ENCODE measurements at places on chromosomes 7 and 10. TPM values are rescaled to one million over a fixed set of nuclear protein-coding genes. Genes with fewer than 3 reads are reported as not detected.

The WASHC2C gene
- 31.3 TPM for total RNA-seq

The CCDC7 gene
- total RNA-seq, result 12.0 TPM

The CNPY4 gene
- total RNA-seq, result 27.3 TPM

The UCMA gene
- not detected for total RNA-seq

The TEX36 gene
- not detected for total RNA-seq

- no peak overlapping the region for H3K4me3 ChIP-seq
- H3K36me3 ChIP-seq, result no peaks in the 10 kb centered on the region
- no peaks in the 10 kb centered on the region for H3K27me3 ChIP-seq
- no peak for DNase-seq
- no peaks in the 10 kb centered on the region for H3K4me1 ChIP-seq
These were observed 1214.4 kb upstream of the C7orf33 start for GRCh38 chr7:147376192-147376591.

DNA sequence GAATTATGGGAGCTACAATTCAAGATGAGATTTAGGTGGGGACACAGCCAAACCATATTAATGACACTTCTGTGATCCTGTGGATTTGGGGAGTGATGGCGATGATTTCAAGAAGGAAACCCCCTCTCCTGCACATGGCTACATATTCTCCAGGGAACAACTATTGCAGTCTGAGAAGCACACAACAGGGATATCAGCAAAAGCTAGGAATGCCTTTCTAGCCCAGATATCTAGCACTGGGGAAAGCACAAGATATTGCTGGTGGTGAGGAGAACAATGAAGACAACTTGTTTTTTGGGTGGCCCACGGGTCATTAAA is 24.3 kb downstream of the EPDR1 start:
- H3K4me1 ChIP-seq, result no peaks in the 10 kb centered on the region
- peaks cover 2% of the 10 kb centered on the region for H3K27me3 ChIP-seq
- no peak for DNase-seq
- H3K27ac ChIP-seq, result no peak overlapping the region
- no peak overlapping the region for H3K4me3 ChIP-seq

GRCh38 chr7:91657483-91658071 is 222.9 kb downstream of the MTERF1 start:
- no peaks in the 10 kb centered on the region for H3K27me3 ChIP-seq
- no peak for DNase-seq
- H3K4me1 ChIP-seq, result no peaks in the 10 kb centered on the region
- H3K4me3 ChIP-seq, result no peak overlapping the region
- no peaks in the 10 kb centered on the region for H3K36me3 ChIP-seq

DNA sequence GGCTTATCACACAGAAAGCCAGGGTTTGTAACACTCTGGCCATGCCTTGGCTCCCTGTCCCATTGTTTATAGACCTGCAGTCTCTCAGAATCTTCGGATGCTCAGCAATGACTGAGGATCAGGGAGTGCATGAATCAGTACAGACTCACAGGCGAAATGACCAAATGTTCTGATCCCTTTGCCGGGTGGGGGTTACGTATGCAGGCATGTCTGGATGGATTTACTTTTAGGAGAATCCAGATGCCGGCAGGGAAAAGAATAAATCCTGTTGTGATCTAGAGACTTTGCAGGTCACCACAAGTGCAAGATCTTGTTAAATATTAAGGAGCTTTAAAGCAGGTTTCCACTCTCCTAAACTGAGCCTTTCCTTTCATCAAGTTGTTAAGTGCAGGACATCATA is 149.5 kb downstream of the SFMBT2 start:
- H3K4me1 ChIP-seq, result peaks cover 41% of the 10 kb centered on the region
- H3K4me3 ChIP-seq, result no peak overlapping the region
- no peaks in the 10 kb centered on the region for H3K27me3 ChIP-seq

GRCh38 chr10:98790817-98791216 is 344.1 kb upstream of the HPS1 start:
- no peaks in the 10 kb centered on the region for H3K4me1 ChIP-seq
- DNase-seq, result no peak
- H3K36me3 ChIP-seq, result no peaks in the 10 kb centered on the region
- H3K27me3 ChIP-seq, result no peaks in the 10 kb centered on the region
- no peak overlapping the region for H3K4me3 ChIP-seq

- no peaks in the 10 kb centered on the region for H3K4me1 ChIP-seq
- H3K4me3 ChIP-seq, result no peak overlapping the region
- H3K36me3 ChIP-seq, result no peaks in the 10 kb centered on the region
- H3K27ac ChIP-seq, result no peak overlapping the region
These were observed 684.0 kb upstream of the FOXK1 start for GRCh38 chr7:3998060-3998459.

- H3K4me1 ChIP-seq, result peaks cover 4% of the 10 kb centered on the region
- DNase-seq, result no peak
- no peaks in the 10 kb centered on the region for H3K27me3 ChIP-seq
- H3K36me3 ChIP-seq, result peaks cover 3% of the 10 kb centered on the region
These were observed 220.5 kb downstream of the MLLT10 start for GRCh38 chr10:21754410-21755011.

- H3K4me1 ChIP-seq, result peaks cover 58% of the 10 kb centered on the region
- H3K36me3 ChIP-seq, result peaks cover 14% of the 10 kb centered on the region
- H3K27me3 ChIP-seq, result no peaks in the 10 kb centered on the region
These were observed 19.1 kb downstream of the CEP41 start for GRCh38 chr7:130421684-130422083.

- H3K4me3 ChIP-seq, result no peak overlapping the region
- no peak for DNase-seq
- H3K27me3 ChIP-seq, result no peaks in the 10 kb centered on the region
These were observed 752.6 kb upstream of the PHF14 start for GRCh38 chr7:10221084-10221483.

GRCh38 chr10:49568235-49568634 is 29.3 kb upstream of the ERCC6 start:
- H3K27ac ChIP-seq, result no peak overlapping the region
- no peak for DNase-seq
- H3K4me1 ChIP-seq, result peaks cover 32% of the 10 kb centered on the region
- peaks cover 5% of the 10 kb centered on the region for H3K36me3 ChIP-seq

DNA sequence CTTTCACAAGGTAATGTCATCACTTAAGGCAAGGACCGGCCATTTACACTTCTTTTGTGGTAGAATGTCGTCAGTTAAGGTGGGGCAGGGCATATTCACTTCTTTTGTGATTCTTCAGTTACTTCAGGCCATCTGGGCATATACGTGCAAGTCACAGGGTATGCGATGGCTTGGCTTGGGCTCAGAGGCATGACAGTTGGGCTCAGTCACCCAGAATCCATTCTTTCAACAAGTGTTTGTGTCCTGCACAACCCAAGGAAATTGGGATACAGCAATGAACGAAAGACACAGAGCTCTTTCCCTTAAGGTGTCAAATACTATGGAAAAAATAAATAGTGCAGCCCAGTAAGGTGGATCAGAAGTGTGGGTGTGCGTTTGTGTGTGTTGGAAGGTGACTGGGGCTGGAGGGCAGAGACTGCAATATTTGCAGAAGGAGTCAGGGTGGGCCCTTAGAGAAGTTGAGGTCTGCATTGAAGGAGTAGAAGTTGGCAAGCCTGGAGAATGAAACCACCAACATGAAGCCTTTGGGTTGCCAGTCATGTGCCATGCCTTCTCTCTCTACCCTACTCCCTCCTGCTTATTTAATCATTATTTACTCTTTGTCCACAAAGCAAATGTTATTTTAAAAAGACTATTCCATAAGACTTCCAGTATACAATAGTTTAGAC is 222.8 kb upstream of the PRKCQ start:
- H3K4me1 ChIP-seq, result no peaks in the 10 kb centered on the region
- H3K4me3 ChIP-seq, result no peak overlapping the region
- no peak overlapping the region for H3K27ac ChIP-seq

DNA sequence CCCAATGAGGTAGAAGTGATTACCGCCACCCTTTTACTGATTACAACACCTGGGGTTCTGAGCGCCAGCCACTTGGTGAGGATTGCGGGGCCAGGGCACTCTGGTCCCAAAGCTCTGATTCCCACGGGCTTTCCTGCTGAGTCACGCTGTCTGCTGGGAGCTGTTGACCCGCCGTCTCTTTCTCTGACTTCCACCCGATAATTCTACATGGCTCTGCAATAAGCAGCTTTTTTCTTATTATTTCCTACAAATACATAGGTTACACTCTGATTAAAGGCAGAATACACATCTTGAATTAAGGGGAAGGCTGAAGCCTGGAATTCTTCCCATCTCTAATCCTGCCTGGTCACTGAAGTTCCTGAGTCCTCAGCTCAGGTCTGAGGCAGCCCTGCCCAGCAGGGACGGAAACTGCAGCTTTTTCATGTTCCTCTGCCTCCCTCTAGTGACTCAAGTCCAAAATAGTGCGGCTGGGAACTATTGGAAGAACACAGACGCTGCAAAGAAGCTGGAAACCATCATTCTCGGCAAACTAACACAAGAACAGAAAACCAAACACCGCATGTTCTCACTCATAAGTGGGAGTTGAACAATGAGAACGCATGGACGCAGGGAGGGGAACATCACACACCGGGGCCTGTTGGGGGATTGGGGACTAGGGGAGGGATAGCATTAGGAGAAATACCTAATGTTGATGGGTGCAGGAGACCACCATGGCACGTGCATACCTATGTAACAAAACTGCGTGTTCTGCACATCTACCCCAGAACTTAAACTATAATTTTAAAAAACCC is 178.3 kb downstream of the PRKCQ start:
- no peak overlapping the region for H3K27ac ChIP-seq
- peaks cover 35% of the 10 kb centered on the region for H3K4me1 ChIP-seq
- DNase-seq, result peak; percentile 72
- H3K27me3 ChIP-seq, result peaks cover 17% of the 10 kb centered on the region
- peaks cover 2% of the 10 kb centered on the region for H3K36me3 ChIP-seq

GRCh38 chr10:132562177-132562915 is 24.8 kb downstream of the INPP5A start:
- H3K27me3 ChIP-seq, result peaks cover 5% of the 10 kb centered on the region
- peaks cover 14% of the 10 kb centered on the region for H3K4me1 ChIP-seq
- H3K27ac ChIP-seq, result no peak overlapping the region
- no peak overlapping the region for H3K4me3 ChIP-seq

DNA sequence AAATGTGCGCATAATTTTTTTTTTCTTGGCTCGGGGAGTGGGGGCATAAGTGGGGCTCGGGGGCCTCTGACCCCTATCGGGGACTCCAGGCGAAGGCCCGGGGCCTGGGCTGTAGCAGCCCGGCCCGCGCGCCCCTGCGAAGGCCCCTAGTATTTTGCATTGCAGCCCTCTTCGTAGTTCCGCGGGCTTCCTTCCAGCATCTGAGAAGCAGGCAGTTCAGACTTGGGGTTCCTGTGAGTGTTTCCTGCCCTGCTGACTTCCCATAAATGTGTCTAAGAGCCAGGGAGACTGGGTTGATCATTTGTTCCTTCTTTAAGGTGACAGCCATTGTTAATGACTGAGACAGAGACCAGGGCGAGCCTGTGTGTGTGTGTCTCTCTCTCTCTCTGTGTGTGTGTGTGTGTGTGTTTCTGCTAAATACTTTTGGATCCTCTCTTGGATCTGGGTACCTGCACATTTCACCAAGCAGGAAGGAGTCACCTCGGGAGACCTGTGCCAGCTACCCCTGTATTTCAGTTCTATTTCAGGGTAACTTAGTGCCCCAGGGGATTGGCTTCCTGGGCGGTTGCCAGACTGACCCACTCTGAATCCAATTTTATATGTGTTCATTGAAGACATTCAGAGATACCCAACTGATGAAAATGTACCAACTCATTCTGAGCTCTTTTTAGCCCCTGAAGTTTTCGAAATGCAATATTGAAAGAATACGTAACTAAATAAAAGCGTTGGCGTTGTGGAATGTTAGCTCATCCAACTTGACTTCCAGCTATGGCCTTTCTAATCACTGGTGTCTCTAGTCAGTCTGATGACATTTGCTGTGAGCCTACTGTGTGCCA is 805 bp downstream of the MSRB2 start:
- peaks cover 27% of the 10 kb centered on the region for H3K4me1 ChIP-seq
- H3K4me3 ChIP-seq, result peak overlapping the region; percentile 89
- H3K36me3 ChIP-seq, result peaks cover 3% of the 10 kb centered on the region
- DNase-seq, result peak; percentile 50
- peaks cover 19% of the 10 kb centered on the region for H3K27me3 ChIP-seq
- H3K27ac ChIP-seq, result peak overlapping the region; percentile 83

GRCh38 chr10:68618234-68618633 is 58.1 kb downstream of the TET1 start:
- no peaks in the 10 kb centered on the region for H3K27me3 ChIP-seq
- no peak overlapping the region for H3K4me3 ChIP-seq
- no peak overlapping the region for H3K27ac ChIP-seq

- H3K36me3 ChIP-seq, result no peaks in the 10 kb centered on the region
- peak overlapping the region; percentile 9 for H3K27ac ChIP-seq
- H3K27me3 ChIP-seq, result no peaks in the 10 kb centered on the region
- DNase-seq, result peak; percentile 56
These were observed 71.1 kb downstream of the CFAP58 start for GRCh38 chr10:104424719-104425118.

GRCh38 chr10:17528306-17528862 is 74.0 kb upstream of the ST8SIA6 start:
- no peak overlapping the region for H3K4me3 ChIP-seq
- no peak overlapping the region for H3K27ac ChIP-seq
- H3K4me1 ChIP-seq, result no peaks in the 10 kb centered on the region
- no peaks in the 10 kb centered on the region for H3K36me3 ChIP-seq
- H3K27me3 ChIP-seq, result peaks cover 8% of the 10 kb centered on the region

DNA sequence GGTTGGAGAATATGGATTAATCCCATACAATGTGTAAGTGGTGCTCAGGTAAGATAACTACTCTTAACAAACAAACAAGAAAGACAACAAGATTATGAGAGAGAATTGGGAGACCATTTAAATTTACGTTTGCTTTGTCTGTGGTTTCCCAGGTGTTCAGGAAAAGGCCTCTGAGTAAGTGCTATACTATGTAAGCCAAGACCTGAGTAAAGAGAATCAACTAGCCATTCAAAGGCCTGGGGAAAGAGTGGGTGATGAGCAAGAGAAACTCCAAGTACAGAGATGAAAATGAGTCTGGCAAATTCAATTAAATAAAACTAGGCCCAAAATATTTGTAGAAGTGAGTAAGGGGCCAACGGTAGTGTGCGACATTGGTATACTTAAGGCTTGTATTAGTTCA is 9.9 kb downstream of the CSTF2T start:
- peaks cover 2% of the 10 kb centered on the region for H3K27me3 ChIP-seq
- DNase-seq, result no peak
- H3K36me3 ChIP-seq, result no peaks in the 10 kb centered on the region
- no peak overlapping the region for H3K4me3 ChIP-seq
- H3K27ac ChIP-seq, result no peak overlapping the region
- no peaks in the 10 kb centered on the region for H3K4me1 ChIP-seq

GRCh38 chr7:89091550-89091949 is 296.0 kb upstream of the TEX47 start:
- DNase-seq, result no peak
- no peaks in the 10 kb centered on the region for H3K27me3 ChIP-seq
- no peaks in the 10 kb centered on the region for H3K36me3 ChIP-seq
- no peak overlapping the region for H3K4me3 ChIP-seq

DNA sequence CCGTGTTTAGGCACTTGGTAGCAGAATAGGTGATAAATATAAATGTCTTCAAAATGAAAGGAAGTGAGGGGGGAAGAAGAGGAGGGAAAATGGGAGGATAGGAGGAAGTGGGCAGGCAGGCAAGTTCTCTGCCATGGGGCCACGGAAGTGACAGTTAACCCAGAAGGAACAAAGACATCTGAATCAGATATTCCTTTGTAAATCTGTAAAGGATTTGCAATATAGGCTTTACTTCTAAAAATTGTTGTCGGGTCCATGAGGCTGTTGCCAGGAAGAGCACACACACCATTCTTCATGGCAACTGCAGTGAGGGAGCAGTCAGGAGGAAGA is 23.7 kb upstream of the RASSF4 start:
- DNase-seq, result peak; percentile 29
- peak overlapping the region; percentile 3 for H3K27ac ChIP-seq
- H3K4me1 ChIP-seq, result peaks cover 13% of the 10 kb centered on the region
- no peak overlapping the region for H3K4me3 ChIP-seq
- H3K36me3 ChIP-seq, result no peaks in the 10 kb centered on the region

GRCh38 chr10:22253580-22253882 is 35.7 kb upstream of the EBLN1 start:
- peaks cover 4% of the 10 kb centered on the region for H3K36me3 ChIP-seq
- H3K4me1 ChIP-seq, result peaks cover 11% of the 10 kb centered on the region
- DNase-seq, result no peak
- peak overlapping the region; percentile 89 for H3K27ac ChIP-seq
- peak overlapping the region; percentile 82 for H3K4me3 ChIP-seq
